ENCODE measurements at places on chromosomes 11 and 22.

- peak; percentile 43 for DNase-seq
These were observed 15.9 kb downstream of the RTN4RL2 start for GRCh38 chr11:57476047-57476756.

DNA sequence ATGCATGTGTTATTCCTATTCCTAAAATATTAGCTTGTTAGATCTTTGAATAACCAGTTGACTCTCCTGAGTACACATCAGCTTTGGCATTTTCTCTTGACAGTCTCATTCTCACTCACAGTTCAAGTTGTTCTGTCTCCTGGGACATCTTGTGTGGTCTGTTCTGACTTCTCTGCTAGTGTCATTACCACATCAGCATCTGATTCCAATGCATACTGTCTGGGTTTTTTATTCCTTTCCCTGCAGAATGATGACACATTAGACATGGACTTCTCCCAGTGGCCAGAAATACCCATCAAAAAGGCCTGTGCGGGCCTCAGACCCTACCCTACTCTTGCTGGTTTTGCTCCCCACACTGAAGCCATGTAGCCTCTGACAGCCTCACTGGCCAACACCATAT is 2.7 kb downstream of the ZNF74 start:
- DNase-seq: no peak

GRCh38 chr11:35949242-35949641 is 5.4 kb downstream of the LDLRAD3 start:
- no peak for DNase-seq

DNA sequence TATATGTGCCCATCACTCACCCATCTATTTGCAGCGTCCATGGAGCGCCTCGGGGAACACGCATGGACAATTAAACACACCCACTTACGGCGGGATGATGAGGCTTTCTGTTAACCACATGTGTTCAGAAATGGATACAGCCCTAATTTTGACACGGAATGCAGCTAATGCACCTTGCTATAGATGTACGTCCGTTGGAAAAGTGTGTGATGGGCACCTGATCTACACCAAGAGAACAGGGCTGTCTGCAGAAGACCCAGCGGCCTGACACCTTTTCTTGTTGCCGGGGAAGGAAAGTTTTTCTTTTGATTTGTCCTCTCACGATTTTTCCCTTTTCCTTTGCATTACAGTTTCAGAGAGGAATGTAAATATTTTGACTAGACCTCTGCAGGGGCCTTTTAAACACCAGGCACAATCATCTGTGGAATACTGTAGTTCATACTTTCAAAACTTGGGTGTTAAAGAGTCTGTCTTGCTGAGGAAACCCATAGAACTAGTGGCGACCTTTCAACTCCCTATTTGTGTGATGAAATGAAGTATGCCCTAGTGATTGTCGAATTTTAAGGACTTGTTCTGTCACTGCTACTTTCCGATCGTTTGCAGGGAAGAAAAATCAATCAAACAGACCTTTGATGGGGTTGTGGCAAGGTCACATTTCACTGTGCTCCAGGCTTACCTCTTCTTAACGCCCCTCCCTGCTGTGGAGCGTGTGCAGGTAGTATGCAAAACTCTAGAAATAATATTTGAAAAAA is 16.5 kb upstream of the PAX6 start:
- DNase-seq: no peak

DNA sequence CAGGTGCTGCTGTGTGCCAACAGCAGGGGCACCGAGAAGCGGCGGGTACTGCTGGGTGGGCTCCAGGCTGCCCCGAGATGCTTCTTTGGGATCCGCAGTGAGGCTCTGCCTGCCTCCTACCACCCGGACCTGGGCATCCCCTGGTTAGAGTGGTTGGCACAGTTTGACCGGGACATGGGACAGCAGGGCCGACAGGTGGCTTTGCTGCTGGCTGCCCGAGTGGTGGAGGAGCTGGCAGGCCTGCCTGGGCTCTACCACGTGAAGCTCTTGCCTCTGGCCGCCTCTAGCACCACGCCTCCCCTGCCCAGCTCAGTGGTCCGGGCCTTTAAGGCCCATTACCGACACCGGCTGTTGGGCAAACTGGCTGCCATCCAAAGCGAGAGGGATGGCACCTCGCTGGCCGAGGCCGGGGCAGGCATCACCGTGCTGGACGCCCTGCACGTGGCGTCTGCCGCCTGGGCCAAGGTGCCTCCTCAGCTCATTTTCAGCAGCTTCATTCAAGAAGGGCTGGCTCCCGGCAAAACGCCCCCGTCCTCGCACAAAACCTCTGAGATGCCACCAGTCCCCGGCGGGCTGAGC is 1.9 kb downstream of the TIGD3 start:
- DNase-seq: no peak

GRCh38 chr11:67282155-67282875 is 6.8 kb upstream of the ANKRD13D start:
- DNase-seq: no peak

GRCh38 chr11:118434123-118434552 is 2.2 kb upstream of the KMT2A start:
- DNase-seq: no peak

DNA sequence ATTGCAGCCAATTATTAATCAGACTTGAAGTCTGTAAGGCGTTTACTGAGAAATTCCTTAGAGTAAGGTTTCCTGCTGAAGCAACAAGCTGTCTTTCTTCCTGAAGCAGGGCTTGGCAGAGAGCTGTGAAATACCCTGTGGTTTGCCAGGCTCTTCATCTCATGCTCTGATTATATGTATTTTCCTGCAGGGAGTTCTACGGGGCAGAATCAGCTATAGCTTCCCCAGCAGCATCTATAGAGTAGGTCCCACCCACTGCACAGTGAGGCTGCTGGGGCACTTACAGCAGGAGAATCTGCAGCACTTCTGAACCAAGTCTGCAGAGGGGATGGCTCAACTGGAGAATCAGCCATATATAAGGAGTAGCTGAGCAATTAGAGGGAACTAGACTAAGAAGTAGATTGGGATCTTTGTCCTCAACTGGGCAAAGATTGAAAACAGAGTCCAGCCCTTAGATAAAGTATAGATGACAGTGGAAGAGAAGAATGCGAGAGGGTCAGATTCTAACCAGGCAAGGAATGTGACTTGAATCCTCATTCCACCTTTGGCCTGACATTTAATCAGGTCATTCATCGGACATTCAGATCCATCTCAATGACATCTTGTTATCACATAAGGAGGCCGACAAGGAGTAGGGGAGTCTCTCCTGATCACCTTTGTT is 37.6 kb downstream of the CNTF start:
- DNase-seq: no peak

DNA sequence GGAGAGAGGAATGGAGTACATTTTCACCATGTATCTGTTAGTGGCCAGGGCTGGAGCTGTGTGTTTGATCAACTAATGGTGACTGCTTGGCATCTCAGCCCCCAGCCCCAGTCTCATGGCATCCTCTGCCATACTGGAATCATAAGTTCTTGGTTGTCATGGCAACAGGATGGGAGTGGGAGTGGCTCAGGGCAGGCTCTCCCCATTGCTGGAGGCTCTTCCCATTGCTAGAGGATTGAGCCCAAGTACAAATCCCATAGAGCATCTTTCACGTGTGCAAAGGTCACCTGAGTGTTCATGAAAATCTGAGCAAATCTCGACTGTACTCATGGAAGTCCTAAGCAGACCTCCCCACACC is 14.9 kb downstream of the DNAJB13 start:
- DNase-seq: no peak

- no peak for DNase-seq
These were observed 38.8 kb downstream of the FBLN1 start for GRCh38 chr22:45541382-45541979.

DNA sequence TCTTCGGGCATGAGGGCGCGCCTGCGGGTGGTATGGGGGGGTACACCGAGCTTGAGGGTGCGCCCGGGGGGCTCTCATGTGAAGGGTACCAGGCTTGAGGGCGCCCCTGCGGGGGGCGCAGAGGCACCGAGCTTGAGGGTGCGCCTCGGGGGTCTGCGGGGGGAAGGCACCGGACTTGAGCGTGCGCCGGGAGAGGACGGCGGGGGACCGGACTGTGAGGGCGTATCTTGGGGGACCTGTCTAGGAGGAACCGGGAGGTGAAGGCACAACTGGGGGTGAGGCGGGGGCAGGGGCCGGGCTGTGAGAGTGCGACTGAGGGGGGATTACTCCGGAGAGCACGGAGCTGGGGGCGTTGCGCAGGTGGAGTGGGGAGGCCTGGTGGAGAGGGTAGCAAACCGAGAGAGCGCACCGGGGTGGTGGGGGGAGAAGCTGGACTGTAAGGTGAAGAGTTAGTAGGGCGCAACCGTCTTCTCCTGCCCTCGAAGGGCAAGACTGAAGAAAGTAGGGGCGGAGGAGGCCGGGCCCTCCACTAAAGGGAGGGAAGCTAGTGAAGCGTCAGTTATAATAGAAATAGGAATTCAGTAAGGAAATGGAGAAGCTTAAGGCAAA is 1.1 kb upstream of the DDX6 start:
- peak; percentile 39 for DNase-seq

GRCh38 chr11:108562746-108563581 is 30.6 kb downstream of the EXPH5 start:
- no peak for DNase-seq

- DNase-seq: no peak
These were observed 749.9 kb downstream of the METTL15 start for GRCh38 chr11:28858076-28858475.

DNA sequence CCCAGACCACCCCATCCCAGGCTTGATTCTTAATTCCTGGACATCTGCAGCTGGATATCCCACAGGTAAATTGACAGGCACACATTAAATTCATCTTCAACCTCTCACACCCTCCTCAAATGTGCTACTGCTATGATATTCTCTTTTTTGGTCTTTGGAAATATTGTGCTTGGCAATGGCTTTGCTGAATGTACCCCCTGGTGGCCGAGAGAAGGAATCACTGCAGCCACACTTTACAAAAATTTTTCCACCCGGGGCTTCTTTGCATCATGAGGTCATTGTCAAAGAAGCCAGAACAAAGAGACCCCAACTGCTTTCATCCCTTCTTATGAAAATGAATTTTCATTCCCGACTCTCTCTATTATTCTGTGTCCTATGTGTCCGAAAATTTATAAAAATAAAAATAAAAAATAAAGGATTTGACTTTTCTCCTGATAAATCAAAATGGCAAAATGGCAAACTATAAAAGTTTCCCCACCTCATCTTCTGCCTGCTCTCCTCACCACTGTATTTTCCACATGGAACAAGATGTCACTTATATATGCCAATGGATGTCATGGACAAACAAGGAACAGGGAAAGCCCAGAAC is 15.0 kb upstream of the CYB5R2 start:
- DNase-seq: no peak

DNA sequence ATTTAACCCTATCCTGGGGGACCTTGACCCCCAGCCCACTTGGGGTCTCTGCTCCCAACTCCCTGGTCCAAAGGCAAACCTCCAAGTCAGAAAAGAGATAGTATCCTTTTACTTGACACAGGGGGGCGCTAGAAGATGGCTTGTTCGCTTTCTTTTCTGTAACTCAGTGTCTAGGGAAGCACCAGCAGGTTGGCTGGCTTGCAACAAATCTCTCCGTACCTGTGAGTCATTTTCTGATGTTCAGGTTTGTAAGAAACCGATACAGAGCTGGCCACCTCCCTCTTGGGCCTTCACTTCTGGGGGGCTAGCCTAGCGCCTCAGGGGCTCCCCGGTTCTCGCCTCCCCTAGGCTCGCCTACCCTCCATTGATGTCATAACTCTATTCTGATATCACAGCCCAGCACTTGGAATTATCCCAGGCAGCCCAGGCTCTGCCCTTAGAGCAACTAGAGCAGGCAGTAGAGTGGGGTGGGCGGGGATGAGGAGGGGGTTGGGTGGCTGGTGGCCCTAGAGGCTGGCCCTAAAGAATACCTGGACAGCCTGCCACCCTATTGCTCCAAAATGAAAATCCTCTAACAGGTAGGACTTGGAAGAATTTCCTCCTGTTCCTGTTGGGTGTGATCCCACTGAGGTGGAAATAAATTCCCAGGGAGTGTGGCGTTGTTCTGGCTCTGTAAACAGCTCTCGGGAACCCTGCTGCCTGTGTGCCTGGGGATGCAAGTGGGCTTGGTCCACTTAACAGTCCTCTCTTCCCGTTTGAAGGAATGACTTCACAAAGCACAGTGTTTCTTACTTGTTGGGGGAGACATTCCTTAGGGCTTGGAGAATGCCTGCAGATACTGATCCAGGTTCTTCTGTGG is 69.4 kb downstream of the OSBP2 start:
- peak; percentile 80 for DNase-seq

DNA sequence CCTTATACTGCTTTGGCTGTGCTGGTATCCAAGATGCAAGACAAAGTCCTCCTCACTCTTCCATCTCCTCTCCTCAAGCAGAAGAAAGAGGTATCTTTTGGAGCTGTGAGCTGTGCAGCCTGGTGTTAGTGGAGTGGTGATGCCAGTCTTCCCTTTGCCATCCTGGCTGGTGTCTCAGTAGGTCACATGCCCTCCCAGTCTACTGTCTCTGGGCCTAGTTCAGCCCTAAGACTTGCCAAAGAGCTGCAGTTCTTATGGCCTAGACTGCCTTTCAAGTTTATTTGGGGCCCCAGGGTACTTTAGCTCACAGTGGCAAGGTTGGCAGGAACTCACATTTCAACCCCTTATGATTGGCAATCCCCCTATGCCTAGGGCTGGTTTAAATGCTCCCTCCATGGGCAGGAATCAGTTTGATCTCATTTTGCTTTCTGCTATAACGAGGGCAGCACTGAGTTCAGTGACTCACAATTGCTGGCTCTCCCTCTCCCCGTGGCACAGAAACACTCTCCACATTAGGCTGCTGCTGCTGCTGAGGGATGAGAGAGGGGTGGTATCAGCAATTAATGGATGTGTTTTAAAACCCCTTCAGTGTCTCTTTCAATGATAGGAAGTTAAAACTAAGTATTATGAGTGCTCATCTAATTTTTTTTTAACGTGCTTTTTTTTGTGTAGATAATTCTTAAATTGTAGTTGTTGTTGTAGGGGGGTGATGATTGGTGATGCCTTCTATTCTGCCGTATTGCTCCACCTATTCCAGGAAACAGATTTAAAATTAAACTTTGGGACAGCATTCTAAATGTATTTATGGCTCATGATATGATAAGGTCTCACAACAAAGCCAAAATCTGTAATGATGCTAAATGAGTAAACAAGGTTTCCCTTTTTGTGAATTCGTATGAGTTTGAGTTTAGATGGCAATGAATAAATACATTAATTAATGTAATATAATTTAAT is 1295.0 kb downstream of the JRKL start:
- no peak for DNase-seq

Data from H9 (cell line).